WTC11 (cell line): ENCODE measurements at places on chromosomes 3 and 15. TPM values are rescaled to one million over a fixed set of nuclear protein-coding genes. Genes with fewer than 3 reads are reported as not detected.
A peak's percentile ranks its signal among the peaks of the same experiment; 100 is the strongest.

The ERICH6 gene
- 0.26 to 0.30 TPM in 2 of 3 replicates, not detected in the other for total RNA-seq

DNA sequence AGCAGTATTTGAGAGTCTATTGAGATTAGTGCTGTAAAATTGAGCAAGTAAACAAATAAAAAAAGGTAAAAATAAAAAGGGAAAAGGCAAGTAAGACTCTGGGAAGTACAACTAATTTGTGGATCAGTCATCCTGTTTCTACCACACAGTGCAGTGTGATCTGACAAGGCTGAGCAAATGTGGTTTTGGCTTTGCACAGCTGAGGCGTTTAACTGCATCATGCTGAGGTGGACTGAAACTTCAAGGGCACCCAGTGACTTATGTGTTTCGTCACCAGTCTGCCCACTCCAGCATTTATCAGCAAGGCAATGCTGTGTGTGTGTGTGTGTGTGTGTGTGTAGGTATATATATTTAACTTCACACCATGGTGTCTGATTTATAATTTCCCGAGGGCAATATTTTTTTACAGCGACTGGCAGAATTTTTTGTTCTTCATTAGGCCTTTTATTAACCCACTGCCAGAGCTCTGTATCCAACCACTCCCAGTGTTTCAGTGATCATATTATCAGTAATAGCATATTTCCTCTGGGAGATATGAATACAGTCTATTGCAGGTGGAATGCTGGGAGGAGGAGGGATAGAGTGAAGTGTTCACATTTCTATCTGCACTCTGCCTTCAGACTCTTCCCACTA is 131.5 kb upstream of the SATB1 start:
- peaks cover 27% of the 10 kb centered on the region for H3K4me1 ChIP-seq
- no peaks in the 10 kb centered on the region for H3K27me3 ChIP-seq
- DNase-seq: no peak
- no peak overlapping the region for H3K4me3 ChIP-seq
- no peak overlapping the region for H3K27ac ChIP-seq
- no peaks in the 10 kb centered on the region for H3K36me3 ChIP-seq

GRCh38 chr3:98906230-98906629 is 4.7 kb upstream of the DCBLD2 start:
- DNase-seq: no peak
- peaks cover 13% of the 10 kb centered on the region for H3K4me1 ChIP-seq
- H3K4me3 ChIP-seq: no peak overlapping the region
- H3K27me3 ChIP-seq: peaks cover 14% of the 10 kb centered on the region; the same call in 1 of the 2 replicates

DNA sequence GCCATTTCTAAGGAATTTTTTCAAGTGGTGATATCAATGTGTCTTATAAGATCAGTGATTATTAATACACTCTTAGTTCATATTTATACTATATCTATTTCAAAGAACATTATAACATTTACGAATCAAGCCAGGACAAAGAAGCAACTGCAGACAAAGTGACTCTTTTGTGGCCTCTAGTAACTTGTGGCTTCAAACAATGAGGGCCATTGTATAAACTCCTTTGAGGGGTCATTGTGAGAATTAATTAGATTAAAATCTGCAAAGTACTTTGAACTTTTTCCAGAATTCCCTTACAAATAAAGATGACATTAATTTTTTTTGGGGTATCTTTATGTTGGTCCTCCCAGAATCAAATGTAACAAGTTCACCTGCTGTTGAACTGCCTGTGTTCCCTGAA is 12.3 kb upstream of the SLC30A4 start:
- H3K4me1 ChIP-seq: peaks cover 8% of the 10 kb centered on the region
- no peaks in the 10 kb centered on the region for H3K36me3 ChIP-seq
- peaks cover 15% of the 10 kb centered on the region for H3K27me3 ChIP-seq
- no peak for DNase-seq

GRCh38 chr3:102057781-102058421 is 208.6 kb downstream of the NFKBIZ start:
- DNase-seq: no peak
- H3K27ac ChIP-seq: no peak overlapping the region
- no peaks in the 10 kb centered on the region; the same call in 1 of the 2 replicates for H3K4me1 ChIP-seq
- no peak overlapping the region for H3K4me3 ChIP-seq

- no peaks in the 10 kb centered on the region for H3K27me3 ChIP-seq
- H3K4me3 ChIP-seq: no peak overlapping the region
- peaks cover 3% of the 10 kb centered on the region; the same call in 1 of the 2 replicates for H3K4me1 ChIP-seq
- DNase-seq: no peak
- H3K27ac ChIP-seq: no peak overlapping the region
Measured at GRCh38 chr3:114595522-114596028, 301.7 kb downstream of the TIGIT start.

- no peaks in the 10 kb centered on the region; the same call in 1 of the 2 replicates for H3K27me3 ChIP-seq
- no peaks in the 10 kb centered on the region for H3K36me3 ChIP-seq
- peaks cover 17% of the 10 kb centered on the region for H3K4me1 ChIP-seq
- H3K4me3 ChIP-seq: no peak overlapping the region
- no peak for DNase-seq
Measured at GRCh38 chr3:67044295-67044694, 46.2 kb downstream of the KBTBD8 start.

The QARS1 gene
- 405 to 471 TPM (median 433 TPM) in 3 replicates for total RNA-seq

- DNase-seq: peak; percentile 96
- H3K36me3 ChIP-seq: no peaks in the 10 kb centered on the region
- H3K4me1 ChIP-seq: peaks cover 33% of the 10 kb centered on the region
- H3K27ac ChIP-seq: peak overlapping the region; percentile 93
Measured at GRCh38 chr15:31396881-31397560, 70.4 kb downstream of the KLF13 start.

GRCh38 chr3:184566441-184567414 is 5.1 kb downstream of the EPHB3 start:
- no peak overlapping the region for H3K27ac ChIP-seq
- H3K36me3 ChIP-seq: no peaks in the 10 kb centered on the region
- DNase-seq: no peak
- no peak overlapping the region for H3K4me3 ChIP-seq
- peaks cover 94% of the 10 kb centered on the region for H3K27me3 ChIP-seq
- H3K4me1 ChIP-seq: peaks cover 63% of the 10 kb centered on the region

The RPL29 gene
- total RNA-seq: 1,343 to 1,592 TPM (median 1,542 TPM) in 3 replicates

DNA sequence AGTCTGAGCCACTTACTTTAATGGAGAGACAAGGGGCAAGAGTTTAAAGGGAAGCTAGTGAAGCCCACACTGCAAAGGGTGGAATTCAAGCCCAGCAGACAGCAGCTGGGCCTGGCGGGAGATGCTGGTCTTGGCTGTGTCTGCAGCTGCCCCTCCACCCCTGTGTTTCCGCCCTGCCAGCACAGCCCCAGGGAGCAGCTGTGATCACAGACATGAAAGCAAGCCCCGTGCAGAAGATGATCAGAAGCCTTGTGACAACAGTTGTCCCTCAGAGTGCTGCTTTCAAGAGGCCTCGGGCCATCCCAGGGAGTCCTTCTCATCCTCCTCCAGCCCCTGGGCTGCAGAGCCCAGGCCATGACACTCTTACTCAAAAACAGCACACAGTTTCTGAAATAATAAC is 24.1 kb upstream of the SLC6A1 start:
- no peak overlapping the region for H3K4me3 ChIP-seq
- DNase-seq: no peak
- peaks cover 33% of the 10 kb centered on the region for H3K4me1 ChIP-seq
- peaks cover 5% of the 10 kb centered on the region for H3K27me3 ChIP-seq

DNA sequence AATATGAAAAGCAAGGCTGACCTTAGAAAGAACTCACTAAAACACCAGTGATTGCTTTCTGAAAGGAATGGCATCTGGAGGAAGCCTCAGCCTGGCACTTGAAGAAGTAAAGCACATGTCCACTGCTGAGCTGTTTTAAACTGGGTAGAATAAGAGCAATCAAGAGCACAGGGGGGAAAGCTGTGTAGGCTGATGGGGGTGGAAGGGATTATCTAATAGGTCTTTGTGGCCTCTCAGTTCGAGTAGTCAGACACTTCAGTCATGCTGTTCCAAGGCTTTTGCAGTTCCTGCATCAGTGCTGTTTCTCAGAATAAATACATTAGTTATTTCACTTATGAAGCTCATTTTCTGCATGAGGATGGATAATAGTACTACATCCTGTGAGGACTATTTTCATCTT is 22.6 kb downstream of the CCDC191 start:
- peaks cover 14% of the 10 kb centered on the region for H3K4me1 ChIP-seq
- H3K27ac ChIP-seq: no peak overlapping the region
- no peaks in the 10 kb centered on the region for H3K27me3 ChIP-seq

The ATP8B4 gene
- total RNA-seq: 0.23 to 0.37 TPM (median 0.27 TPM) in 3 replicates
